ENCODE measurements at places on chromosomes 6 and 20. TPM values are rescaled to one million over a fixed set of nuclear protein-coding genes. Genes with fewer than 3 reads are reported as not detected.

The VWA7 gene
- not detected for total RNA-seq

The HIVEP2 gene
- 3.2 TPM for total RNA-seq

The SLC25A27 gene
- not detected for total RNA-seq

- no peak overlapping the region for H3K4me3 ChIP-seq
- H3K27me3 ChIP-seq = no peaks in the 10 kb centered on the region
- H3K4me1 ChIP-seq = peaks cover 29% of the 10 kb centered on the region
- no peaks in the 10 kb centered on the region for H3K36me3 ChIP-seq
- DNase-seq = no peak
- no peak overlapping the region for H3K27ac ChIP-seq
Observed at GRCh38 chr6:52588087-52588709, 11.3 kb upstream of the TRAM2 start.

DNA sequence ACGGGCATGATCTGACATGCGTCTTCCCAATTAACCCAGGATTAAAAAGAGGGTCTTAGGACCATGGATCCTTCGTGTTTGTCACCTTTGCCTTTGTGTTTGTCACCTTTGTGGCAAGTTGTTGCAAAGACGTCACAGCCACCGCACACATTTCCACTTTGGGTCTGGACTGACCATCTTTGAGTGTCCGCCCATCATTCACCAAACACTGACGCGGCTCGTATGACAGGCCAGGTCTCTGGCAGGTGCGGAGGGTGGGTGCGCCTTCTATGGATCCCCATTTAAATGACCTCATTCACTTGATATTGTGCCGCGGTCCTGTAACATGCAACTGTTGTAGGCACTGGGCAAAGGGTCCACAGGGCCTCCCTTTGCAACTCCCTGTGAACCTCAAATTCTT is 404.1 kb downstream of the TAF4 start:
- peaks cover 26% of the 10 kb centered on the region for H3K27me3 ChIP-seq
- H3K4me1 ChIP-seq = no peaks in the 10 kb centered on the region
- no peaks in the 10 kb centered on the region for H3K36me3 ChIP-seq
- no peak overlapping the region for H3K4me3 ChIP-seq
- DNase-seq = no peak
- H3K27ac ChIP-seq = no peak overlapping the region

DNA sequence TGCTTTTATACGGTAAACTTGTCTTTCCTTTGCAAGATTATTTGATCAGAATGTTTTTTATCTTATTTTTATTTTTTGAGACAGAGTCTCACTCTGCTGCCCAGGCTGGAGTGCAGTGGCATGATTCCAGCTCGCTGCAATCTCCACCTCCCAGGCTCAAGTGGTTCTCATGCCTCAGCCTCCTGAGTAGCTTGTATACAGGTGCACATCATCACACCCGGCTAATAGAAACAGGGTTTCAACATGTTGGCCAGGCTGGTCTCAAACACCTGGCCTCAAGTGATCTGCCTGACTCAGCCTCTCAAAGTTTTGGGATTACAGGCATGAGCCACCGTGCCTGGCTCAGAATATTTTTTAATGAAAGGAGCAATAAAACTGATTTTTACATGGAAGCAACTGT is 8.9 kb upstream of the LPIN3 start:
- no peaks in the 10 kb centered on the region for H3K36me3 ChIP-seq
- H3K4me3 ChIP-seq = no peak overlapping the region
- H3K4me1 ChIP-seq = peaks cover 34% of the 10 kb centered on the region
- DNase-seq = no peak

- H3K4me3 ChIP-seq = no peak overlapping the region
- H3K4me1 ChIP-seq = peaks cover 5% of the 10 kb centered on the region
- H3K27ac ChIP-seq = no peak overlapping the region
Observed at GRCh38 chr6:753486-753885, 60.5 kb upstream of the EXOC2 start.

GRCh38 chr6:161536224-161536630 is 262.4 kb upstream of the AGPAT4 start:
- H3K27me3 ChIP-seq = no peaks in the 10 kb centered on the region
- H3K27ac ChIP-seq = no peak overlapping the region
- H3K4me1 ChIP-seq = peaks cover 7% of the 10 kb centered on the region
- H3K36me3 ChIP-seq = no peaks in the 10 kb centered on the region
- H3K4me3 ChIP-seq = no peak overlapping the region

DNA sequence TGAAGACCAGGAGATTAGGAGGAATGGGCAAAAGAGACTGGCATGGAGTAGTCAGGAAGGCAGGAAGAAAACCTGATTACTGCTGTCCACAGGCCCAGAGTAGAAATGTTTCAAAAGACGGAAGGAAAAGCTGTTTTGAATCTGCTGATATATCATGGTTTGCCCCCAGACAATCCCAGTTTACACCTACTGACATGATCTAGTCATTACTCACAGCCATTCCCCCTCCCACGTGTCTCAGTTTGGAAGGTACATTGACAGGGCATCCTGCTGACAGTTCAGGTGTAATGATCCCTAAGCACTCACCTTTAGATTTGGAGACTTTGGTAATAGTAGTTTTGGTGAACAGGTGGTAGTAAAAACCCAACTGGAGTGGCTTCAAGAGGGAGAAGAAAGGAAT is 9.8 kb upstream of the TXNDC5 start:
- no peak for DNase-seq
- no peak overlapping the region for H3K4me3 ChIP-seq
- no peaks in the 10 kb centered on the region for H3K27me3 ChIP-seq

The OSTM1 gene
- 123 TPM for total RNA-seq

The SLC35F1 gene
- total RNA-seq = 0.05 TPM

The ZNF292 gene
- 14.1 TPM for total RNA-seq

DNA sequence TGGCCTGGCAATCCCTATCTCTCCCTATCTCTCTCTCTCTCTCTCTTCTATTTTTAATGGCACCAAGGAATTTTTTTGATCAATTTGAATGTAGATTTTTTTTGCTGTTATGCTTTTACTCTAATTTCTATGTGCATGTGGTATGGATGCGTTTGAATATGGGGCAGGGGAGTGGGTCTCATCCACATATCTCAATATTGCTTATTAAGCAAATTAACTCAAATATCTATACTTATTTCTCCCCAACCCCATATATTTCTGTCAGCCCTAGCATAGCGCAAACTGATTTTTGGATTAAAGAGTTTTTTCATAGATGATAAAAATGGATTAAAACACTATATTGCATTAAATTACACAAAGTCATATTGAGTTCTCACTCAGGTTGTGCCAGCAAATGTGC is 210.2 kb downstream of the KHDRBS2 start:
- no peak overlapping the region for H3K27ac ChIP-seq
- no peaks in the 10 kb centered on the region for H3K36me3 ChIP-seq
- no peaks in the 10 kb centered on the region for H3K4me1 ChIP-seq

DNA sequence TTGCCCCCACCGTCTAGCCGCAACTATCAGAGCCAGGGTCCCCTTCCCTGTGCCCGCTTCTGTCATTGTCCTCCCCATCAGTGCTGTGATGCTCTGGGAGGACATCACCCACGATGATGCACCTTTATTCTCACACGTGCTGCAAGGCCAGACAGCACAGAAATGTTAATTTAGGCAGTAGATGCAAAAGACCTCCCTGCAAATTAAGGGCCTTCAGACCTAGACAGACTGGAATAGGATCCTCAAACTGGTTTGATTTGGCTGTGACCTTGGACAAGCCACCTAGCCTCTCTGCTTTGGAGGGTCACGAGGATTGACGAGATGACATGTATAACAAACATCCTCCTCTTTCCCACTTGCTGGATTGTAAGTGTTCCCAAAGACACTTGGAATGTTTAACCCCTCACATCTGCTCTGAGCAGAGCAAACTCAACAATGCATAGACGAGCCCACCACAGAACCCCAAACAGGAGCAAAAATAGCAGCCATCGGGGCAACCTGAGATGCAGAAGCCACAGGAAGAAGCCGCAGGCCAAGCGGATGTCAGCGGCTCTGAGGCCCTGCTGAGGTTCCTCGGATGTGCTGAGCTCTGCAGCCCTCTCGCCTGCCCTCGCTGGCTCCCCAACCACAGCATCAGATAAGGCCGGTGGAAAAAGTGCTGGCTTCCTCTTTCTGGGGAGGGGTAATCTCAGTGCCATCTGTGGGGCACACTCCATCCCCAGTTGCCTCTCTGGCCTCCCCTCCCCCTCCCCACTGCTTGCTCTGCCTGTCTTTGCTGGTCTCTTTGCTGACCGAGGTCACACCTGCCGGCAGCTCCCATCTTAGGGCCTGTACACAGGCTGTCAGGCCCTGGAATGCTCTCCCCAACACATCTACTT is 35.3 kb downstream of the TOX2 start:
- no peaks in the 10 kb centered on the region for H3K27me3 ChIP-seq
- H3K36me3 ChIP-seq = peaks cover 19% of the 10 kb centered on the region

DNA sequence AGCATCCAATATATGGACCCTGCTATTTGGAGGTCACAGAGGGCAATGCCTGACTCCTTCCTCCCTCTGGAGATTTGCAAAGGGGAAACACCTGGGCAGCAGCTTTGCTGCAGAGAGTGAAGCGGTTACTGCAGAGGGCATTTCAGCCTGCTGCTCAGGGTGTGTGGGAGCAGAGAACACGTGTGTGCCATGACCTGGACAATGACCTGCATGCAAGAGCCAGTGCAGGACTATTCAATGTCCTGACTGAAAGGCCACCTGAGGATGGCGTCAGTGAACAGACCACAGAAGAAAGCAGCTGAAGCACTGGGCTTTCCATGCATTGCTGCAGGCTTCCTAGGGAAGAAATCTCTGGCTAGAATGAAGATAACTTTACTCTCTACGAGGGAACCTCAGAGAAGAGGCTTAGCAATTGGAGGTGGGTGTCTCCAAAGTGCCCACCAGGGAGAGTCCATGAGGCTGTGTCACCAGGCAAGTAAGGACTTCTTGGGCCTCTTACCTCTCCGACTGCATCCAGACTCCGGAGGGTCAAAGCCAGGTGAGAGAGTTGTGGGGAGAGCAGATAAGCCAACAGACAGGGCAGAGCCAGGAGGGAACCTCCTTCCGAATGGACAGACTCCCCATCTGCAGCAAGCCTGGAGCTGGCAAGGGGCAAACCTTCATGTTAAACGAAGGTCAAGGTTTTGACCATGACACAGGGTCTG is 52.9 kb upstream of the PMEPA1 start:
- H3K4me1 ChIP-seq = no peaks in the 10 kb centered on the region
- no peaks in the 10 kb centered on the region for H3K27me3 ChIP-seq
- no peak overlapping the region for H3K27ac ChIP-seq
- DNase-seq = no peak
- H3K4me3 ChIP-seq = no peak overlapping the region
- H3K36me3 ChIP-seq = no peaks in the 10 kb centered on the region

GRCh38 chr6:64683682-64684081 is 1023.3 kb downstream of the EYS start:
- no peak for DNase-seq
- no peak overlapping the region for H3K4me3 ChIP-seq
- no peaks in the 10 kb centered on the region for H3K4me1 ChIP-seq
- H3K27ac ChIP-seq = no peak overlapping the region
- H3K27me3 ChIP-seq = no peaks in the 10 kb centered on the region

The HIVEP1 gene
- total RNA-seq = 15.8 TPM

The CCM2L gene
- not detected for total RNA-seq

The MAS1 gene
- total RNA-seq = not detected

DNA sequence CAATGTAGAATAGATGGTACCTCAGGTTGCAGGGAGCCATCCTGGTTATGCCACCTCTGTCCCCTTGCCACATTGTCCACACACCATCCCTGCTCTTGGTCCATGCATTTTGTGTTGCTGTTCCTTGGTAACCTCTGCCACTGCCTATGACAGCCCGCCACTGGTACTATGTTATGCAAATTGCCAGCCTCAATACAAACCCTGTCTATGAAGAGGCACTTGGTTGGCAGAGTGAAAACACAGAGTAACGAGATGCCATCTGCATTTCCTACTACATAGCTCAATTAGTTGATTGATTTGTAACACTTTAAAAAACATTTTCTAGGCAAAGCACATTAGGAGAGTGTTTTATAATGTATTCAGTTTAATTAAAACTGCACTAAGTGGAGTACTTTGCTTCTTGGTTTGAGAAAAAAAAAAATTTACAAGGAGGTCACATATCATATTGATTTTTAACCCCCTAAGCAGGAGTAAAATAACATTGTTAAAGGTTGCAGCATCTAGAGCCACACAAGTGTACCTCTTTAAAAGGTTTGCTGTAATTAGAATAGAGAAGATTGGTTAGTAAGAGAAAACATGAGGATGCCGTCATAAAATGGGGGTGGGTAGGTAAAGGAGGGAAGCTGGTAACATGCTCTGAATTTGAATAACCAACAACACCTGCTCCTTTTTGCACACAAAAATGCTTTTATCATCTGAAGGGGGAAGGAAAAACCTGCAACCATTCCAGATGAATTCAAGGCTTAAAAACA is 817.1 kb downstream of the KIF16B start:
- H3K27ac ChIP-seq = no peak overlapping the region
- H3K27me3 ChIP-seq = no peaks in the 10 kb centered on the region
- H3K36me3 ChIP-seq = no peaks in the 10 kb centered on the region
- no peaks in the 10 kb centered on the region for H3K4me1 ChIP-seq

GRCh38 chr20:31515775-31516107 is 1.5 kb downstream of the HM13 start:
- no peak overlapping the region for H3K27ac ChIP-seq
- H3K36me3 ChIP-seq = peaks cover 37% of the 10 kb centered on the region
- no peaks in the 10 kb centered on the region for H3K27me3 ChIP-seq
- no peak for DNase-seq
- peak overlapping the region; percentile 83 for H3K4me3 ChIP-seq

DNA sequence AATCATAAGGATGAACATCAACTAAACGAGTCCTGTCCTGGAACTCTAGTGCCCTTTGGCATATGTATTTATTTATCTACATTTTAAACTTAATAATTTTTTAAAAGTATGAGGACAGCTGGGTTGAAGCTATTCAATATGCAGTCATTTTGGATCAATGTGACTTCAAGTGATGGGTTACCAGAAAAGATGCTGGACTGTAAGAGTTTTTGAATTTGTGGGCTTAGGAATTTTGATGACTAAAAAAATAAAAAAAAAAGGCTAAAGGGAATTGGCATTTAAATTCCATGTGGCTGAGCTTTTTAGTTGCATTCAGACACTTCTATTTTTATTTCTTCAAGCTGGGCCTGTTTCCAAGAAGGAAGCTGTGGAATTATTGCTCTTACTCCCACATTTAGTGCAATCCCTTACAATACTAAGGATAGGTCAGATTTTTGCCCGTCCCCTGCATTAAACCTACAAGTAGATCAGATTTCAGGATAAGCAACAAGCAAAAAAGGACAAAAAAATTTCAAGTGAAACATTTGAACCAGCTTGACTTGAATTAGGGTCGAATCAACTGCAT is 704.2 kb upstream of the CITED2 start:
- no peak for DNase-seq
- no peaks in the 10 kb centered on the region for H3K36me3 ChIP-seq

The BMP7 gene
- total RNA-seq = not detected

GRCh38 chr6:30102414-30102969 is 10.4 kb downstream of the TRIM31 start:
- no peak overlapping the region for H3K27ac ChIP-seq
- no peak for DNase-seq
- H3K4me3 ChIP-seq = no peak overlapping the region
- peaks cover 40% of the 10 kb centered on the region for H3K27me3 ChIP-seq

- H3K27me3 ChIP-seq = no peaks in the 10 kb centered on the region
- no peak for DNase-seq
- H3K4me1 ChIP-seq = peaks cover 28% of the 10 kb centered on the region
- peak overlapping the region; percentile 46 for H3K4me3 ChIP-seq
- H3K36me3 ChIP-seq = peaks cover 17% of the 10 kb centered on the region
- H3K27ac ChIP-seq = peak overlapping the region; percentile 47
Observed at GRCh38 chr6:26383624-26384417, 913 bp downstream of the BTN2A2 start.

The ADTRP gene
- total RNA-seq = 0.58 TPM

The BPIFB2 gene
- not detected for total RNA-seq

The GJA10 gene
- total RNA-seq = not detected

The MOXD1 gene
- total RNA-seq = 37.3 TPM

- peaks cover 22% of the 10 kb centered on the region for H3K4me1 ChIP-seq
- H3K27me3 ChIP-seq = no peaks in the 10 kb centered on the region
- H3K27ac ChIP-seq = no peak overlapping the region
- peaks cover 100% of the 10 kb centered on the region for H3K36me3 ChIP-seq
- no peak overlapping the region for H3K4me3 ChIP-seq
- no peak for DNase-seq
Observed at GRCh38 chr20:17615645-17616479, 46.0 kb downstream of the DSTN start.

All from SJSA1 (cell line).